ENCODE measurements at places on chromosomes 11 and 22.

DNA sequence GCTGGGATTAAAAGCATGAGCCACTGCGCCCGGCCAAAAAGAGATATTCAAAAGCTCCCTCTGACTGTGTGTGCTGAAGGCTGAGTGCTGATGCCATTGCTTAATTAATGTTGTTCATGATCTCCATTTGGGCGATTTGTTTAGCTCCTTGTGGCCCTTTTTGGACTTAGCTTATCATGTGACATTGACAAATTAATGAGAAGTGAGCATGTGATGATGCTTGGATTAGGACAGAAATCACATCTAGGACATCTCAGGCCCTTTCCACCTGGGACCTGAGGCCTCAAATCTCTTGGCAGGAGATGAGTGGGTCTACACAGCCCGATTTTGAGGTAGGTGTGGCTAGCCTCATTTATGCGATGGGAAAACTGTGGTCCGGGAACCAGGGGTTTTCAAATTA, 10.4 kb downstream of the EHF start:
- peaks cover 85% of the 10 kb centered on the region for H3K36me3 ChIP-seq
- H3K4me3 ChIP-seq, result peak overlapping the region; percentile 75
- H3K27ac ChIP-seq, result peak overlapping the region; percentile 98
- H3K27me3 ChIP-seq, result no peaks in the 10 kb centered on the region

GRCh38 chr22:26722159-26722558, 64.8 kb downstream of the MIAT start:
- H3K4me3 ChIP-seq, result no peak overlapping the region
- no peaks in the 10 kb centered on the region for H3K4me1 ChIP-seq
- H3K27ac ChIP-seq, result no peak overlapping the region
- no peak for DNase-seq

GRCh38 chr11:67482827-67483798, at the start of gene AIP:
TSS of gene AIP (plus strand) at chr11:67483026. CDS start at chr11:67483159, 133 bp downstream.
- H3K27ac ChIP-seq, result peak within 1 kb of the TSS; percentile 97
- peak within 1 kb of the TSS; percentile 98 for H3K4me3 ChIP-seq
- DNase-seq, result peak; percentile 97

GRCh38 chr22:46039535-46039934, 62.6 kb upstream of the WNT7B start:
- DNase-seq, result no peak
- H3K4me1 ChIP-seq, result no peaks in the 10 kb centered on the region
- no peak overlapping the region for H3K4me3 ChIP-seq
- H3K27ac ChIP-seq, result no peak overlapping the region
- H3K27me3 ChIP-seq, result no peaks in the 10 kb centered on the region

GRCh38 chr11:67644472-67645418, 5.2 kb upstream of the TBX10 start:
- no peak for DNase-seq

All from Calu3 (cell line).